Ascending aorta (tissue), 2 donors: ENCODE measurements at places on chromosomes 3 and 15.

GRCh38 chr3:94345101-94345500 lies 282.2 kb downstream of the NSUN3 start:
- DNase-seq, result no peak

- no peak for DNase-seq
Observed at GRCh38 chr3:16520970-16521881, 7.7 kb upstream of the RFTN1 start.

- no peak for DNase-seq
Observed at GRCh38 chr3:132183811-132184210, 133.4 kb upstream of the ACP3 start.

- no peak for DNase-seq
Observed at GRCh38 chr3:149555927-149556326, 81.4 kb downstream of the TM4SF4 start.

DNA sequence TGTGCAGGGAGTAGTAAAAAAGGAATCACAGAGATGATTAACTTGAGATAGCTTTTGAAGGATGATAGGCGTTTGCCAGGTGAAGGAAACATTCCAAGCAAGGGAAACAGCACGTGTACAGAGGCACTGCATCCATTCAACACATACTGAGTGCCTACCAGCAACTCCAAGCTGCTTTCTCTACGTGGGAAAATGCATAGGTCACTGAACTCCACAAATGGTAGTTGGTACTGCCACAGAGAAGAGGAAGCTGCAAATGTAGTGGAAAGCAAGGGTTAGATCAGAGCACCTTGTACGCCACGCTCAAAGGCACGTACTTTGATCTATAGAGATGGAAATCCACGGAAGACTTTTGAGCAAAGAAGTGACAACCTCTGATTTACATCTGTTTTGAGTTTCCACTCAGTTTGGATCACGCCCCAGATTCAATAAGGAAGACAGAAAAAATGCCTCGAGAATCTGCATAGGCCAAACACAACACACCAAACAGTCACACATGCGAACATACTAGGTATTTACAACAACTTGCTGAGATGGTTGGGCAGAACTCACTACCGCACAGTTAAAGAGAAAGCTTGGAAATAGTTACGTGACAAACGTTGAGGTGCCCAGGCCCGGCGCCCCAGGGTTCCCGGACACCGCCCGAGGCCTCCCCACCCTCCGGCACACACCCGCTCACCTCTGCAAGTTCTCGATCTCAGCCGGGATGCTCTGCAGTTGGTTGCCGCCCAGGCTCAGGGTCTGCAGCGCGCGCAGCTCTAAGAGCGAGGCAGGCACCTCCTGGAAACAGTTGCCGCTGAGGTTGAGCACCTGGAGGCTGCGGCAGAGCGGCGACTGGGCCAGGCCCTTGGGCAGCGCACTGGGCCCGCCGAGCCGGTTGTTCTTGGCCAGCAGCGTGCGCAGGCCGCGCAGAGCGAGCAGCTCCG lies 826 bp downstream of the LRRC58 start:
- DNase-seq, result no peak

DNA sequence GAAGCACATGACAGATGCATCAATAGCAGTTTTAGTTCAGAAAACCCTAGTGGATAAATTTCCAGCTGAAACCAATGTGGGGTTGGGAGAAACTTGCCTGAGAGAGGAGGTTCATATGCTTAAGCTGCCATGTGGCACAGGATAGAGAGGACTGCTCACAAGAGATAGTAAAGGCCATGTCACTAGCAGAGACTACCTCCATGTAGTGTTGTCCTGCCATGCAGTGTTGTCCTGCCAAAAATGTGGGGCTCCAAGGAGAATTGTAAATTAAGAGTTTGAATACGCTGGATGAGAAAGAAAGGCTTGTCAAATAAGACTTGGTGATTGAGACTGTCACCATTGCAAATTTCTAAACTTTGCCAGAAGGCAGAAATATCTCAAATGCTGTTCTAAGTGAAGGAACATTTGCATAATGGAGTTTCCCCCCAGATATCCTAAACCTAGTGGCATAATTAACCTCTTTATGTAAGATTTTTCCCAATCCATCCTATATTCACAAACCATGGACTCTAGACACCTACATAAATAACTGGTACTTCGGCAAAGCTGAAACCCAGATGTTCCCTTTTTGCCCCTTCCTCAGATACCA lies 938.3 kb upstream of the ALCAM start:
- DNase-seq, result no peak

DNA sequence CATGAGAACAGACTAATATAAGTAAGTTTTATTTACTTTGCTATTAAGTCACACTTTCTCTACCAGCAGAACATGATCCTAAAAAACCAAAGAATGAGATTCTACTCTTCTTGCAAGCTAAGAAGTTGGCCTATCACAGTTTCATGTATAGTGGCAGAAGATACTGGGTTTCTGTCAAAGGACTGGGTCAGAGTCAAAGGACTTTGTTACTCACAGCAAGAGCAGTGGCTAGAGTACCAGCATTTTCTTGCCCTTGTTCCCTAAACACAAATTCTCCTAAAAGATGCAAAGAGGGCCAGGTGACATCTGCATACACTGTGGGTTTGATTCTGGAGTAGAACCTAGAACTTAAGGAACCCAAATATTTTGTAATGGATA lies 105.2 kb downstream of the CBLB start:
- no peak for DNase-seq

GRCh38 chr3:100562224-100562857 lies 47.1 kb upstream of the ADGRG7 start:
- DNase-seq, result no peak

DNA sequence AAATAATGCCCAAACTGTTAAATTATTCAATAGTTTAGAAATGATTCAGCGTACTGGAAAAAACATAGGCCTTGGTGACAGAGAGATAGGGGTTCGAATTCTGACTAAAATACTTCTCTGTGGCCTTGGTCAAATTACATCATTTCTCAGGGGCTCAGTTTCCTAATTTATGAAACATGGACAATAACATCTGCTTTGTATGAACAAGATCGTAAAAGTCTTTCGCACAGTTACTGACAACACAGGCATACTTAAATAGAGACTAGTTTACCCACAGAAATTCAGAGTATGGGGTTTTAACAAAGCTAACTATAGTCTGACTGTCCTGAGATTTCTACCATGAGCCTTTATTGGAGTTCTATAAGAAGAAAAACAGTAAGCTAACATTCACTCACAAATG lies 440.4 kb downstream of the FHIT start:
- no peak for DNase-seq

GRCh38 chr15:67030036-67030762 lies 35.2 kb upstream of the SMAD3 start:
- DNase-seq, result no peak

DNA sequence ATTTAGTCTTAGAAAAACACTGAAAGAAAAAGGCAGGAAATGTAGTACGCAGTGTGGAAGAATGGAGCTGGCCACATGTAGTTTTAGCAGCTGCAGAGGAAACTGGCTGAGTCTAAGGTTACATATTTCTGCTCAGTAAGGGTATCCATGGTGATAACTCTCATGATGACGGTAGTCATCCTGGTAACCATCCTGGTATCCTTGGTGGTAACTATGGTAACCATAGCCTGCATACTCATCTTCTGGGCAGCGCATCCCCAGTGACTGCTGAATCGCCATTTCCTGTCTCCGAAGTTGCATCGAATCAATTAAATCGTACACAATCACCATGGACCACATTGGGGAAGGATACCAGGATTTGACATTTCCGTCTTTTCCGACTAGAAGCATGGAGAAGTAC lies 35.7 kb downstream of the CCDC80 start:
- no peak for DNase-seq

- DNase-seq, result no peak
Observed at GRCh38 chr15:29278436-29279105, 8.9 kb upstream of the NSMCE3 start.
